ENCODE measurements at places on chromosomes 3 and 15. TPM values are rescaled to one million over a fixed set of nuclear protein-coding genes. Genes with fewer than 3 reads are reported as not detected.

The EXOSC7 gene
- total RNA-seq: 32.1 TPM

The CD96 gene
- total RNA-seq: 2.9 TPM

The GRM7 gene
- not detected for total RNA-seq

The RPS17 gene
- 888 TPM for total RNA-seq

The GOLGA6L4 gene
- 1.5 TPM for total RNA-seq

GRCh38 chr3:13224967-13225366 lies 151.7 kb upstream of the IQSEC1 start:
- no peak for DNase-seq

DNA sequence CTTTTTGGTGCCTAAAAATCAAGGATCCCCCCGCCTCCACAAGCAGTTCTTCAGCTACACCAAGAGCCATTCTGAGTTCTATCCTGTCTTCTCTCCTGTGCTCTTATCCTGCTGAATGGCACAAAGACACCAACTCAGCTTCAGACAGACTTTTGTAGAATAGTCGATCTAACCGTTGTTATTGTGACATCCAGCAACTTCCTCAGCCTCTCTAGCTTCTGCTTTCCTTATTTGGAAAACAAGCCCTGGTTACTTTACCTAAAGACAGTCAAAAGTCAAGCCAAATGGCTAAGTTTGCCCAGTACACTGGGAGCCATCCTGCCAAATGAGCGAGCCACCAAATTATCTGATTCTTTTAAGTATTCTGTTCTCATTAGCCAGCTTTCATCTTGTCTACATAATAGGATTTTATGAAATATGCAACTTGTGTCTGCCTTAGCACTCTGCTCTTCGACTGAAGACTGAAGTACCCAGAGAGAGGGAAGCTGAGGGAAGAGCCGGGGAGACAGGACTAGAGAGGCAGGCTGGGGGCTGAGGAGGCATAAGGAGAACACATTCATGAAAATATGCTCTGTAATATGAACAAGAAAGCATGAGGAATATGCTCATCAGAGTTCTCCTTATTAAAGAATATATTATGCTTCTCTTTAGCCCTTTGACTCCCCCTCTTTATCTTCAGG lies 35.1 kb downstream of the LYZL4 start:
- no peak for DNase-seq

- DNase-seq: no peak
Measured at GRCh38 chr3:141648055-141648910, 89.8 kb upstream of the RNF7 start.

DNA sequence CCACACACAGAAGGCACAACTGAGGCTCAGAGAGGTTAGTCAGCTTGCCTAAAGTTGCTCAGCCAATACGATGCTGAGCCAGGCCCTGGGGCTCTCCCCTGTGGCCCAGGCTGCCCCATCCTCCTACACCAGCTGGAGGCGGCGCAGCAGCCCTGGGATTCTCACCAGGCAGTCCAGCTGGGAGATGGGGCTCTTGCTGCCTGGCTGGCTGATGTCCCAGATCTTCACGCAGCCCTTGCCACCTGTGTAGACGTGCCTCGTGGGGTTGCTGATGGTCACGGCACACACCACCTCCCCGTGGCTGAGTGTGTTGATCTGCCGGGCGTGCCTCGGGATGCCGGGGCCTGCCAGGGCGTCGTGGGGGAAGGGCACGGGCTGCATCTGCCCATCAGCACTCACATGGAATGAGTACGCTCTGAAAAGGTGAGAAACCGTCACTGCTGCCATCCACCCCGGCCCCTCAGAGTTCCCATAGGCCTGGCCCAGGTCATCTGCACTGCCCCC lies 42.8 kb downstream of the TLE3 start:
- no peak for DNase-seq

- DNase-seq: no peak
Measured at GRCh38 chr3:165529451-165529850, 307.8 kb downstream of the BCHE start.

- DNase-seq: no peak
Measured at GRCh38 chr3:96430079-96430478, 384.3 kb upstream of the EPHA6 start.

DNA sequence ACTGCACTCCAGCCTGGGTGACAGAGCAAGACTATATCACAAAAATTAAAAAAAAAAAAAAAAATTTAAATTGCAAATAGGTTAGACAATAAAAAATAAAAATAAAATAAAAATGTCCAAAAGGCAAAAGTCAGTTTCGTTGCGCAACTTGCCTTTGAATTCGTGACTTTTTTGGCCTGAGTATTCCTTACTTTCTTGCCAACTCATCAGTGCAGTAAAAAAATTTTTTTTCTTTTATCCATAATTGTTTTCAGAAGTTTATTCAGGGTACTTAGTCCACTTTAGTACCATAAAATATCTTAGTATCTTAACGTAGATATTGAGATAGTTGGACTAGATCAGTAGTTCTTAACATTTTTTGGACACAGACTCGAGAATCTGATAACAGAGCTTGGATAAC lies 22.4 kb upstream of the CILP start:
- DNase-seq: no peak

GRCh38 chr15:40069178-40070165 lies 30.5 kb upstream of the SRP14 start:
- peak; percentile 93 for DNase-seq

- DNase-seq: no peak
Measured at GRCh38 chr3:53164911-53165310, 3.9 kb downstream of the PRKCD start.

DNA sequence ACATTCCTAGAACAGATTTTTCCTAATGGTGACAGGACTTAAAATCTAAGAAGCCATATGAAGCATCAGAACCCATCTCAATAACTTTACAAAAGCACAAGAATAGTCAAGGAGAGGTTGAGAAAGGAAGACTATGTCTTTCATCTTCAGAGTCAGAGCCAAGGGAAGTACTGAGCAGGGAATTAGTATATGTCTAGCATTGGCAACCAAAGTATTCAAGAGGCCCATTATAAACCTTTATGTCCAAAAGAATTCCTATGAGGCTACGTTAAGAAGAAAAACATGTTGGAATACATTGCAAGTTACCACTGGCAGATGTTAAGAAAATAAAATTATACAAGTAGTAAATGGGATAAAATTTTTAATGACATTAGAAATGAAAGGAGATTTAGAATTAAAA lies 150.5 kb downstream of the MAGI1 start:
- DNase-seq: no peak

GRCh38 chr3:111926266-111926676 lies 52.6 kb upstream of the ABHD10 start:
- DNase-seq: no peak

Measured in left cardiac atrium (tissue), 4 donors.